ENCODE measurements at places on chromosomes 5 and 9. TPM values are rescaled to one million over a fixed set of nuclear protein-coding genes. Genes with fewer than 3 reads are reported as not detected.
A peak's percentile ranks its signal among the peaks of the same experiment; 100 is the strongest.

GRCh38 chr9:4640027-4640426 lies 22.1 kb upstream of the PLPP6 start:
- DNase-seq, result peak; percentile 40

- DNase-seq, result no peak
Measured at GRCh38 chr5:83281176-83281575, 190.4 kb upstream of the VCAN start.

GRCh38 chr5:30152431-30152830 lies 1041.1 kb upstream of the CDH6 start:
- no peak for DNase-seq

DNA sequence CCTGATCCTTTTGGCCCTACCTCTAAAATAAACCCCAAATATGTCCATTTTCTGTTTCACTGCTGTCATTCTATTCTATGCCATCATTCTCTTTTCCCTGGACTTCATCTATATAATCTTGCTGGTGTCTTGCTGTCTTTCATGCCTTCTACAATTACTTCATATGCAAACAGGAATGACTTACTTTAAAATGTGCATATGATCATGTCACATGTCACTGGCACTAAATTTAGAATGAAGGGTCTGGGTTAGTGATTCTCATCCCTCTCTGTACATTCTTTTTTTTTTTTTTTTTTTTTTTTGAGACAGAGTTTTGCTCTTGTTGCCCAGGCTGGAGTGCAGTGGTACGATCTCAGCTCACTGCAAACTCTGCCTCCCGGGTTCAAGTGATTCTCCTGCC lies 22.9 kb downstream of the FAF2 start:
- no peak for DNase-seq

GRCh38 chr5:132557478-132558172 lies 848 bp downstream of the RAD50 start:
- DNase-seq, result peak; percentile 39

DNA sequence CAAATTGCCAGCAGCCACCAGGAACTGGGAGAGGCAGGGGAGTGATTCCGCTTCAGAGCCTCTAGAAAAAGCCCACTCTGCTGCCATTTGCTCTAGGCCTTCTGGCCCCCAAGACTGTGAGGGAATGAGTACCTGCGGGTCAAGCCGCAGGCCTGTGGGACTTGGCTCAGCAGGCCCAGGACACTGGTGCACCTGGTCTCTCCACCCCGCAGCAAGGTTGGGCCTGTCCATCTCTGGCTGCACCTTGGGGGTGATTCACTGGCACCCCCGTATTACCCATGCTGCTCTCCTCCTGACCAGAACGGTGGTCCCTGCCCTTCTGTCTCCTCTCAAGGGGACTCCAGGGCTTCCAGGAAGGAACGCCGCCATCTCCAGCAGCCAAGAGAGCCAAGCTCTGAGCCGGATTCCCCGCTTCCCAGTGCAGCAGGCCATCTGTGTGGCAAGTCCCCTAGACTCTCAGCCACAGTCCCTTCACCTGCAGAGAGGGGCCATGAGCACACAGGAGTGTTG lies 78.4 kb upstream of the OLFM1 start:
- DNase-seq, result no peak

The DOCK8 gene
- 318 TPM for total RNA-seq

GRCh38 chr5:38994324-38994927 lies 79.8 kb downstream of the RICTOR start:
- DNase-seq, result no peak

DNA sequence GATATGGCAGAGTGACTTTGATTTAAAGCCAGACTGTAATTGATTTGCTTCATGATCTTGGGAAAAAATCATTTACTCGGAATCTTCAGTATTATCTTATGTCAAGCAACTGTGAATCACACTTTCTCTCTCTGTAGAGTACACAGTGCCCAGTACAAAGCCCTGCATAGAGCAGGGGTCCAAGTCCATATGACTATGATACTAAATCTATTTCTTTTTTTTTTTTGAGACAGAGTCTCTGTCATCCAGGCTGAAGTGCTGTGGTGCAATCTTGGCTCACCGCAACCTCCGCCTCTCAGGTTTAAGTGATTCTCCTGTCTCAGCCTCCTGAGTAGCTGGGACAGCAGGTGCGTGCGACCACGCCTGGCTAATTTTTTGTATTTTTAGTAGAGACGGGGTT lies 194.8 kb upstream of the SEMA6A start:
- DNase-seq, result no peak

DNA sequence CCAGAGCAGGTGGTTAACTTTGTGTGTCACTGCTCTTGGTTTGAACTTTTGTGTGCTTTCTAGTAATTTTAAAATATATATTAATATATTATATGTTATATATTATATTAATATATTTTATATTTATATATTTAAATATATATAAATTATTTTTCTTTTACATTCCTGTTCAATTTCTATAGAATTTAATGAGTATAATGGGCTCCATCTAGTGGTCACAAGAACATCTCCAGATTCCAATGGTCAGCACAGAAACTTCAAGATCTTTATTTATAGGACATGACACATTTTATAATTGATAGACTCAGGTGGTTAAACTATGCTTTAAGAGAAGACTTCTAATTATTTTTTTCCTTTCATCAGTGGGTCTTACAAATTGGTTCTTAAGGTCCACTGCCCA lies 39.1 kb downstream of the COL23A1 start:
- no peak for DNase-seq

DNA sequence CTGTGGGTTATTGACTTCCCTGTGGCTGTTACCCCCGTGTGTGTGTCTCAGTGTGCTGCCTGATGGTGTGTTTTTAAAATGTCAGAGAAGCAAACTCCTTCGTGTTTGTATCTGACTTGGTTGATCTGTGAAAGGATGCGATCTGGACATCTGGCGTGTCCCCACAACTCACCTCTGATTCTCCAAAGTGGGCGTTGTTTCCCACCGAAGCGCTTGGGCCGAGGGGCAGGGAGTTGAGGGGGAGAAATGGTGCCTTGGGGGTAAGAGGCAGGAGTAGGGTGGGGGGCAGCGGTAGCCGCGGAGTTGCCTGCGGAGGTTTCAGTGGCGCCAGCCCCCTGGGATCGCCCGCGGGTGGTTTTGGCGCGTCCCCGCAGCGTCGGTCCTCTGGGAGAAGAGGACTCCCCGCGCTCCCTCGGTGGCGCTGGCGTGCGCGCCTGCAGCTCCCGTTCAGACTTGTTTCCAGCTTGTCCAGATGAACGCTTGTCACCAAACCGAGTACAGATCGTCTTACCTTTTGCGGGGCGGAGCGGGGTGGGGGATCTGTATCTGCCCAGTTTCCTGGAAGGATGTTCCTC lies 1.1 kb downstream of the MAST4 start:
- peak; percentile 43 for DNase-seq

GRCh38 chr5:35415309-35415708 lies 185.0 kb upstream of the PRLR start:
- no peak for DNase-seq

The CCL27 gene
- total RNA-seq, result not detected

DNA sequence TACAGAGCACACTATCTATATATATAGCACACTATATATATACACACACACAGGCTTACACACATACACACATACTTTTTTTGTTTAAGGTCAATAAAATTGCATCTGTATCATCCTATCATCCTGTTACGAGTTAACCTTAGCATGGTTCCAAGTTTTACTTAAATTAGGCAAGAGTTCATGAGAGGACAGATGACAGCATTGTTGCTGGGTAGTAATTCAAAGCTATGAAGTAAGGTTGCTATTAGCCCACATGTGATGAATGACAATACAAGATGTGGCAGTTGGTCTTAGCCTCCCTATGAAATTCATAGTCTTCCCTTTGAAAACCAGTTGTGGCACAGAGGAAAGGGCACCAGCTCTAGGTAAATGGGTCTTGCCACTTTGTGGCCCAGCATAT lies 438.1 kb downstream of the ACTL7B start:
- DNase-seq, result no peak

The TMEM252 gene
- total RNA-seq, result not detected

- DNase-seq, result no peak
Measured at GRCh38 chr5:72480841-72481240, 26.4 kb downstream of the ZNF366 start.

- DNase-seq, result no peak
Measured at GRCh38 chr9:80143899-80144298, 572.1 kb downstream of the TLE4 start.

Data from activated naive CD8-positive, alpha-beta T cell treated with anti-CD3 and anti-CD28 coated beads, Interleukin-2, amount 10 ng/mL, durations not matched to agents 7 days and 5 days (primary cell).